ENCODE measurements at places on chromosomes 5 and 9.

DNA sequence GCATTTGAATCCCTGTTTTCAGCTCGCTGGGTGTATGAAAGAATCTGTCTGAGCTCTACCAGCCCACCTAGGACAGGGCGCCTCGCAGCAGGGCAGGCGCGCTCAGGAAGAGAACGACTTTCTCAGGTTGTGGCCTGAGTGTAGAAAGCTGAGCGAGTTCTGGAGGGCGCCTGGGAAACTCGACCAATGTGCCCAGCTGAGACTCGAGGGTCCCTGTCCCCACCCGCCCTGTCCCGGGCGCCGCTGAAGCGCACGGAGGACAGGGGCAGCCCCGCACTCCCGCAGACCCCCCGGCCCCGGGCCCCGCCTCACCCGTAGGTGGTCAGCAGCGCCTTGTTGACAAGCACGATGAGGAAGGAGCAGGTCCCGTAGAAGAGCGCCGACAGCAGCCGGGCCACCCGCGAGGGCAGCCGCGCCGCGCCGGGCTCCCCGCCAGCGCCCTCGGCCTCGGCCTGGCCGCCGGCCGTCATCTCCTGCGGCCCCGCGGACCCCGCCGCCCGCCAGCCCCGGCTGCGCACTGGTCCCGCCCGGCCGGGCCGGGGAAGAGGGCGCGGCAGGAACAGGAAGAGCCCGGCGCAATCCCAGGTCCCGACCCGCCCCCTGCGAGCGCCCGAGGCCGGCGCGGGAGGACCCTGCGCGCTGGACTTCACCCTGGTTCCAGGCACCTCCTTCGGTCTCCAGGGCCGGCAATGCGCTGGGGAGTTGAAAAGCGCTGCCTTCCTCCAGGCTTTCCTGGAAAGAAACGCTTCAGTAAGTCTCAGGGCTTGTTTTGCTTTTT lies at the start of gene SLC35D2:
Gene SLC35D2, minus strand, starts transcription at position 547 of the 778 bp plus-strand sequence. Its CDS starts 77 bp downstream, at position 470.
- DNase-seq: no peak

GRCh38 chr5:144088206-144089064 lies 82.0 kb downstream of the YIPF5 start:
- no peak for DNase-seq

DNA sequence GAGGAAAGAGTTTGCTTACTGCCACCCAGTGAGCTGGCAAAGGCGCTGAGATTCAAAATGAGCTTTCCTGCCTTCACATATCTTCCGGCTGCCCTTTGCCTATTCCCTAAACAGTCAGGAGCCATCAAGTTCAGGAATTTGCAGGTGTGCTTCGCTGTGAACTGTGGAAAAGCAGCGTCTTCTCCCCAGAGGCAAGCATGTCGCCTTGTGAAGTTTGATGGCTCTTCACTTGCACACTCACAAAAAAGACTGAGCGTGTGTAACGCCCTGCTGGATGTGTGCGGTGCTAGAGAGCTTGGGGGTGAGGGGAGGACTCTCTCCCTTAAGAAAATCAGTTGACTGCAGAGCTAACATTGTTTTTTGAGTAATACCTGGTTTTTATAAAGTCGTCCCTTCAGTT lies 288.7 kb downstream of the DOCK8 start:
- DNase-seq: no peak

DNA sequence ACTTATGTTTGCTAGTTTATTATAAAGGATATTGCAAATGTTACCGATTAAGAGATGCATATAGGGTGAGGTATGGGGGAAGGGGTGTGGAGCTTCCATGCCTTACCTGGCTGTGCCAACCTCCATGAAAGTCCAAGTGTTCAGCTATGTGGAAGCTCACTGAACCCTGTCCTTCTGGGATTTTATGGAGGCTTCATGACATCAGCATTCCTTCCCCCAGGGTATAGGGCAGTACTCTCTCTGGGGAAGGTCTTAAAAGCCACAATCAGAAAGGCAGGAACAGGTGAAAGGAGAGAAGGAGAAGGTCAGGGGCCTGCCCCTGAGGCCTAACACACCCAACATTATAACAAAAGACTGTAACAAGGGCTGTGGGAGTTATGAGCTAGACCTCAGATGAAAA lies 592.6 kb downstream of the PDE4D start:
- DNase-seq: no peak

DNA sequence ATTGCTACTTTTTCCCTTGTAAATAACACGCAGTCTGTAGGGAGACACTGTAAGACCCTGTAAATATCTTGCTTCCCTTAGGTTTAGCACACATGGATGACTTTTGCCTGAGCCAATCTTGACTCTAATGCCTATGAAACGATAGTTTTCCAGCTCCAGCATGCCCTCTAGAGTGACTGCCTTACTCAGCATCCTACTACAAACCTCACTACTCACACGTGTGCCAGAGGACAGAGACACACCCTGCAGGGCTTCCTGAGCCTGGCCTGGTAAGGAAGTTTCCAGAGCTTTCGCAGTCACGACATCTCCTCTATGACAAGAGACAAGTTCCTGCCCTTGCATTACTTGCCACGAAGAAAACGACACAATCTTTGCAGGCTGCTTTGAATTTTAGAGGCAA lies 138.1 kb downstream of the ATPSCKMT start:
- DNase-seq: no peak

GRCh38 chr5:169970911-169971765 lies 9.2 kb downstream of the INSYN2B start:
- DNase-seq: no peak

DNA sequence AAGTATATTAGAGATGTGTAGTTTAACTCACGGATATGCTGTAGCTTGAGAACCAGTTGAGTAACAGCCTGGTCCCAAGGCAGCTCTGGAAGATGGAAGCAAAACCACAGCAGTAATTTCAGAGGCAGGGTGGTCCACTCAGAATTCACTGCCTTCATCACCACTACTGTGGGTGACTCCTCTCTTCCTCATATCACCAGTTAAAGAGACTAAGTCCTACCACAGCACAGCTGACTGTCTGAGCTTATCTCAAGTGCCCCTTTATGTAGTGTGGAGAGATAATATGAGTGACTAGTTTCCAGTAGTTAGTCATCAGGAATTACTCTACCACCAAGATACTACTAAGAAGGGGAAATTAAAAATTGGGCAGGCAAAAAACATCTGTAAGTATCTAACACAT lies 1571.2 kb upstream of the C9orf72 start:
- no peak for DNase-seq

GRCh38 chr5:141135030-141135717 lies at the start of gene PCDHB5:
PCDHB5 (plus strand) TSS chr5:141135206; CDS start chr5:141135435, 229 bp downstream.
- no peak for DNase-seq

GRCh38 chr9:20558566-20559016 lies 63.7 kb downstream of the MLLT3 start:
- DNase-seq: peak; percentile 61

DNA sequence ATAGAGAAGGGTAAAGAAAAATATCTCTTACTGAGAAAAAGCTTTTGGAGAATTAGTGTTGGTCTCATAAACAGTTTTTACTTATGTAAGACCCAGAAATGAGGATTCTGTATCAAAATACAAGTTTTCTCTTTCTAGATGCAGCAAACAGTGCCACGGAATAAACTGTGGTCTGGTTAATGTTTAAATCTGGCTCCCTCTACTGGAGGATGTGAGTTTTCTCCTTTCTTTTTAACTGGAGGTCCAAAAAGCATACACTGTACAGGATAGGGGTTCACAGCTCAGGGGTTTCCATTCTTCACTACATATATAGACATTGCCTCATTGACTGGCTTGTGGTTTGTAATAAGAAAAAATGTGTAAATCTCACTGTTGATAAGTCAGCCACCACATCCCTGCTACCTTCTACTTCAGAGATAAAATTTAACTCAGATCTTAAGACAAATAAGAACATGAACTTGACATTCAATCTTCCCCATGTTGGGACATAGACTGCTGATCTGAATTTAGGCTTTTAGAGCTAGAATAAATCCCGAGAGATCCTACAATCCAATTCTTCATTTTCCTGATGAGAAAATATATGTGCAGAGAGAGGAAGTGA lies 98.9 kb downstream of the CFAP95 start:
- no peak for DNase-seq

DNA sequence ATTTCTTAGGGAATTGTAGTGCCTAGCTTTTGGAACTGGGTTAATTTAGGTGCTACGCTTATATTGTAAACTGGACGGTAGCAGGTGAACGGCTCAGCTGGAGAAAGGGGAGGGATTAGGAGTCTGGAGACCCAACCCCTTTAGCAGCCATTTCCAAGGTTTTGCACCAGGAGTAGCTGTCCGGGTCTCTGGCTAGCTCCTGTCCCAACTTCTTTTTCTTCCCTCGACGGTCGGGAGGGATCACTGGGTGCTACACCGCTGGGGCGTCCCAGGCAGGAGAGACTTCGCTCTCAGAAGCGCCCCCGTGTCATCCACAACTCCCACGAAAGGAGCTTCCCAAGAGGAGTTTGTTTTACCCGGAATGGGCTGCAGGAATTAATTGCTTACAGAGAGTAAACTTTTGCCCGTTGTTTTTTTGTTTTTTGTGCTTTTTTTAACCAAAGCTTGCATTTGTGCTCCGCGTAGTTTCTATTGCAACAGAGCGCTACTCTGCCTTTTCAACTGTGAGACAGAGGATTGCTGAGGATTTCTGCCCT lies 1640.9 kb upstream of the C9orf72 start:
- no peak for DNase-seq

- DNase-seq: no peak
Measured at GRCh38 chr5:82446809-82447208, 168.7 kb upstream of the RPS23 start.

DNA sequence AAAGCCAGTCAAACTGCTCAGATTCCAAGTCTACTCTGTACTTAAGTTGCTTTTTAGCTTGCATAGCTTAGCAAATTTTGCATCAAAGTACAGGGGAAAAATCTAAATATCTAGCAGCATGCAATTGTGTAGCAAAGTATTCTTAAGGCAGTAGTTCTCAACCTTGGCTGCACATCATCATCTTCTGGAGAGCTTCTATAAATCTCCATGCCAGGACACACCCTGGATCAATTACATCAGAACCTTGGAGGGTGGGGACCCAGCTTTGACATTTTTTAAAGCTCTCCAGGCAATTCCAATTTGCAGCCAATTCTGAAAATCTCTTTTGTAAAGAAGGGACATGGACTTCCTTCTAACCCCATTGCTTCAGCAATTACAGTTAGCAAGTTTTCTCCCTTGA lies 187.5 kb downstream of the SNCAIP start:
- no peak for DNase-seq

GRCh38 chr9:123250504-123250903 lies 17.9 kb downstream of the STRBP start:
- DNase-seq: no peak

GRCh38 chr5:153005711-153006110 lies 484.8 kb upstream of the GRIA1 start:
- DNase-seq: no peak

DNA sequence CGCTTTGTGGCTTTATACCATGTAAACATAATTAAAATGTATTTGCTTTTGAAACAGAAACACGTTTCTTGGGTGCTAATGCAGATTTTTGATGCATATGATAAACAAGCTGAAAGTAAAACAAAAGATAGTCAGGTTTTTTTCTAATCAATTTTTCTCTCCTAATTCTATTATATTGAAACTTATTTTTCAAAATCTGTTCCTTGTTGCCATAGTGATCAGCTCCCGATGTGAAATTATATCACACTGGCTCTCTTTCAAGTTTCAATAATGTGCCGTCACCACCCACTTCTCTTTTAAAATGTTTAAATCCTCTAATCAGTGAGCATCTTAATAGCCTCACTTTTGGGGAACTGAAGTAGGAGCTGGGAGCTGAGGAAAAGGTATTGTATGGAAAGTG lies 36.4 kb upstream of the DAPK1 start:
- no peak for DNase-seq

- no peak for DNase-seq
Measured at GRCh38 chr9:116639251-116639741, 47.8 kb upstream of the TRIM32 start.

- no peak for DNase-seq
Measured at GRCh38 chr9:135108831-135109510, 21.5 kb downstream of the OLFM1 start.

DNA sequence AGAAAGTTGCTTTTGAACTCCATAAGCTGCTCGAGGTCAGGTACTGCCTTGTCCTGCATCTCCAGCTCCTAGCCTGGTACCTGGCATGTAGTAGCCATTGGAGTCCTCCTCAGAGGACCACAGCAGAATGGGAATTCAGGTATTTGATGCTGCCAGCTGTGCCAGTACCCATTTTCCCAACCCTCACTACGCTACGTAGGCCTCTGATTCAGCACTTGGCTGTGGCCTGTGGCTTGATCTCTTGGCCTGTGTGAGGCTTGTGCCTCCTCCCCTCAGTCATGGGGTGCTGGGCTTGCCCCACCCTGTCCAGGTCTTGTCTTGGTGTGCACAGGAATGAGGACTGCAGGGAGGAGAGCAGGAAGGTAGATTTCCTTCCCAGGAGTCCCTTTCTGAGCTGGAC lies 11.8 kb downstream of the OTULIN start:
- DNase-seq: no peak

DNA sequence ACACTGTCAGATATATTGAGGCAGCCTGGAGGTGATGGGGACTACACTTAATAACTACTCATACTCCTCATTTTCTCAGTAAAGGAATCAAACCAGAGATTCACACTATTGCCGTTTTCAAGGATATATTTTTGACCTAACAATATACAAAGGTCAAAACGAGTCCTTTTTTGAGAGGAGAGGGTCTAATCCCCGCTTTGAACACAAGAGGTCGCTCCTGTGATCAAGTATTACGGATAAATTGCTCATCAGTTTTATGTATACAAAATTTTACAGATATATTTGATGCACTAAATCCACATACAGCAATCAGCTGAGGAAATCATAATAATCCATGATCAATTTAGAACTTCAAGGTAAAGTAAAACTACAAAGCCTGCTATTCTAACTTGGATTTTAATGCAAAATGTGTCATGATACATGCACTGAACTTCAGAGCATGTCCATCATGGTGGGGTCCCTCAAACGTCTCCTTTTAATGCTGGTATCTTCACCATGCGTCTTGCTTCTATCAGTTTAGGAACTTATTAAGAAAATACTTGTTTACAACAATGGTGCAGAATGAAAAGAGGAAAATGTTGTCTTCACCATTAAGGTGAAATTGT lies 2.5 kb upstream of the ISL1 start:
- DNase-seq: no peak

Data from stimulated activated CD4-positive, alpha-beta T cell treated with anti-CD3 and anti-CD28 coated beads, Interleukin-4, amount 100 ng/mL, for 24 hours (primary cell).